ENCODE measurements at places on chromosomes 5 and 9.

DNA sequence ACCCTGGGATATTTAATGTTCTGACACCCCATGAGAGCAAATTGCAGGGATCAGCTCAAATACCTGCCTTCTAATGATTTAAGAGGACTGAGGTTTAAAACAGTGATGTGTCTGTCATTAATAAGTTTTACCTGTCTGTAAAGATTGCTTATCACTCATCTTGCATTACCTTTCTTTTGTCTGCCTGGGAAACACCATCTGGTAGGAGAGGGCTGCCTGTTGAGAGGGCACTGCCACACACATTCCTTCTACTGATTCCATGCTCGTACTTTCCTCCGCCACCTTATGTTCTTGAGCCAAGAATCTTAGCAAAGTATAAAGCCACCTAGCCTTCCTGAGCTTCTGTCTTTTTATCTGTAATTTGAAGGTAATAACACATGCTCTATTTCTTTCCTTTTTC is 118.6 kb downstream of the KCTD16 start:
- DNase-seq: no peak

DNA sequence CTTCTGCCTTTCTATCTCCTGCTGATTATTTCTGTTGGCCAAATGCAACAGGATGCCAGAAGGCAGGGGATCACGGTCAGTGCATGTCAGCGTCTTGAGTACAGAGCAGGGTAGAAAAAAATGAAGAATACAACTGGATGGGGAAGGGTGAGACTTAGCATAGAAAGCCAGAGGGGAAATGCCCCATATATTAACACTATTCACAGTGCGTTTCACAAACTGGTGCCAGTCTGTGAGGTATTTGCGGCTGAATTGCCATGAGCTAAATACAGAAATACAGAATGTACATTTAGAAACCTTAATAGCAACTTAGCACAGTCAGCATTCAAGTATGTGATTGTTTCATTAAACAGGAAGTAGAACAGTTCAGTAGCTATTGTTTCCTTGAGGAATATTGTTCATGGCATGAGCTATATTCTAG is 31.0 kb upstream of the SLC1A3 start:
- no peak for DNase-seq

- peak; percentile 2 for DNase-seq
Observed at GRCh38 chr5:54944364-54944763, 41.0 kb downstream of the ESM1 start.

- no peak for DNase-seq
Observed at GRCh38 chr5:43620944-43621505, 18.0 kb downstream of the NNT start.

GRCh38 chr5:67679184-67679841 is 482.7 kb upstream of the CD180 start:
- DNase-seq: no peak

DNA sequence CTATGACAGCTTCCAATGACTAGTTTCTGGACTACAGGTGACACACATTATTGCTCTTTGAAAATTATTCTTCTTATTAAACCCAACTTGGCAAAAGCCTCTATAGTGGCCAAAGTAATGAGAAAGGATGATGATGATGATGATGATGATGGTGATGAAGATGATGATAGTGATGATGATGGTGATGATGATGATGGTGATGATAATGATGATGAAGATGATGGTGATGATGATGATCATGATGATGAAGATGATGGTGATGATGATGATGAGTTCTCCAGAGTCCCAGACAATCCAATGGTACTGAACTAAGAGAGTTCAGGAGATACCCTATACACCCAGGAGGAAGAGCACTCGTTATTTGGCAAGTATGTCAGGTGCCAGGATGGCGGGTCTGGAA is 739.4 kb downstream of the IRX1 start:
- no peak for DNase-seq

- DNase-seq: no peak
Observed at GRCh38 chr5:126280343-126280742, 142.9 kb upstream of the GRAMD2B start.

DNA sequence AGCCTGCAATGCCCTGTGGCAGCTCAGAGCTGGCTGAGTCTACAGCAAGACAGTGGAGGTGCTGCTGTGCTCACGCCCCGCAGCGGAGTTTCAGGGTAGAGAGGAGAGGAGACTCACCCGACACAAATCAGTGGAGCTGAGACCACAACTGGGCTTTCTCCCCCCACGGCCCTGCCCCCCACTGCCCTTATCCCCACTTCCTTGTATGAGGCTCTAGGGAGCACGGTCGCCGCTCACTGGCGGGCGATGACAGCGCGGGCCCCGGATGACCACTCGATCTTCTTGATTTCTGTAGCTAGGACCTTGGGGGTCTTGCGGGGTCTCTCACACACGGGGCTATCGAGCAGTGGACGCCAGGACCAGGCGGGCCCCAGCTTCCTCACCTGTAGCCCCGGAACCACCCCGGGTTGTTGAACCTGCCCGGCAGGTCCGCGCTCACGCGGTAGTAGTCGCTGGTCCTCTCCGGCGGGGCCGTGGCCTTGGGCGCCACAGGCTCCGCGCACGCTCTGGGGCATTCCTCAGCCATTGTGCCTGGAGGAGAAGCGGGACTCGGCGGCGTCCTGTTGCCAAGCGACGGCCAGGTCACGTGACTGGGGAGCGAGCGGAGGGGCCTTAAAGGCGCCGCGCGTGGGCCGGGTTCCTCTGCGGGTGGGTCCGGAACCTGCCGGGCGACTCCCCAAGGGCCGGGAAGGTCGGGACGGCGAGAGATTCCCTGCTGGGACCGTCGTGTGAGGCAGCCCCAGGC is 984 bp upstream of the MRPS2 start:
- DNase-seq: peak; percentile 79

- no peak for DNase-seq
Observed at GRCh38 chr5:19314840-19315239, 673.2 kb downstream of the CDH18 start.

- DNase-seq: no peak
Observed at GRCh38 chr5:92567831-92568450, 1013.1 kb downstream of the NR2F1-AS1 start.

GRCh38 chr5:59189472-59190244 is 606.8 kb downstream of the RAB3C start:
- no peak for DNase-seq

DNA sequence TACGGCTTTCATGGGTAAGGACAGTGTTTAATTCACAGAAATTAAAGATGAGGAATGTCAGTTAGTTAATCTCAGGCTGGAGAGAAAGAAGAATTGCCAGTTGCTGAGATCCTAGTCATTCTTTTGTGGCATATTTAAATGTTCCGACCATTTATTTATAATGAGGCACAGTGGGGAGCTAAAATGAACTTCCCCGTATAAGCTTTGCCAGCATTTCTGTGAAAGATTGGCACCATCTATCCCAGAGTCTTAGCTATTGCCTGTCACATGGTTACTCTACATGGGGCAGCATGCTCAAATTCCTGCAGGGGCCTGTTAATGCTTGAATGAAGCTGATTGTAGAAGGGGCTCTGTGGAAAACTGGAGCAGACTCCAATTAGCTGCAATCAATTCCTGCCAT is 314.1 kb downstream of the PRELID2 start:
- no peak for DNase-seq

- DNase-seq: no peak
Observed at GRCh38 chr5:56080375-56081052, 85.8 kb upstream of the IL6ST start.

GRCh38 chr5:33212900-33213299 is 227.9 kb upstream of the TARS1 start:
- DNase-seq: no peak

GRCh38 chr5:31720004-31720403 is 81.1 kb downstream of the PDZD2 start:
- DNase-seq: no peak

DNA sequence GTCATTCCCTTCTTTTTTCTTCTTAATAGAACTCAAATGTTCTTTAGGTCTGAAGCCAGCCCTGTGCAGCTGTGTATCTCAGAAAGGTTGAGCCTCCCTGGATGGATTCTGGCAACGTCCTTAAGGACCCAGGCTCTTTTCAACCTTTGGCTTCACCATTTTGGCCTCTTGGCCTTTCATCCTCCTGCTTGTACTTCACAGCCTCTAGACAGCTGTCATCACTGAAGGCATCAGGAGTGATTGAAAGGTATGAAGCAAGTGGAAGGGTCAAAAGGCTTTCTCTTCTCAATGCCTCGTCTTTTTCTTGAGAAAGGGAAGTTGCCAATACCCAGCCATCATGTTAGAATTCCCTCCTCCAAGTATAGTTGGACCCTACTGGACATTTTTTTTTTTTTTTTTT is 81.2 kb upstream of the RANBP3L start:
- no peak for DNase-seq

GRCh38 chr5:333945-334344 is 12.4 kb downstream of the AHRR start:
- DNase-seq: no peak
